Hypothalamus (tissue), 51 donors: ENCODE measurements at places on chromosomes 1 and 21.

DNA sequence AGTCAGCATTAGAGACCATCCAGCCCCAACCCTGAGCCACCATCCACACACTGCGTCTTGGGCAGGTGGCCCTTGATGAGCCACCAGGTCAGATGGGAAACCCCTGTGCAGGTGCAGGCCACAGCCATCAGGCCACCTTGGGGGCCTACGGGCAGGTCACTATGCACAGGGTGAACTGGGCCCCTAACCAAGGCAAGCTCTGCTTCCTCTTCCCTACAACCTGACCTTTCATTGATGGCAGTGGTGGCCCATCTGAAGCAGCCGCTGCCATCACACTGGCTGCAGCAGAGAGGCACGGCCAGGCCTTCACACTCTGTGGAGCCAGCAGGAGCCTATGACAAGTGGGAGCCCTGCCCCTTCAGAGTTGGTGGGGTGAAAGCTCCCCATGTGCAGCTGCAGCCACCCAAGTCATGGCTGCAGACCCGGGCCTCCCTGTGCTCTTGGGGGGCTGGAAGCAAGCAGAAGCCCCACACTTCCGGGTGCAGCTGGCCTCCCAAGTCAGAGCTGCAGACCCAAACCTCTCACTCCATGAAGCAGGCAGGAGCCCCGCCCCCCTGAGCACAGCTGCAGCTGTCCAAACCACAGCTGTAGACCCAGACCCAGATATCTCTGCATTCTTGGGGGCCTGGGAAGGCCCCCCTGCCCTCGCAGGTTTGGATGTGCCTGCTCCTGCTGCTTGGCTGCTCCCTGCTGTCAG, 681.5 kb downstream of the MATN1 start:
- DNase-seq: no peak

GRCh38 chr1:86705665-86705985, 1.2 kb downstream of the SH3GLB1 start:
- no peak for DNase-seq

DNA sequence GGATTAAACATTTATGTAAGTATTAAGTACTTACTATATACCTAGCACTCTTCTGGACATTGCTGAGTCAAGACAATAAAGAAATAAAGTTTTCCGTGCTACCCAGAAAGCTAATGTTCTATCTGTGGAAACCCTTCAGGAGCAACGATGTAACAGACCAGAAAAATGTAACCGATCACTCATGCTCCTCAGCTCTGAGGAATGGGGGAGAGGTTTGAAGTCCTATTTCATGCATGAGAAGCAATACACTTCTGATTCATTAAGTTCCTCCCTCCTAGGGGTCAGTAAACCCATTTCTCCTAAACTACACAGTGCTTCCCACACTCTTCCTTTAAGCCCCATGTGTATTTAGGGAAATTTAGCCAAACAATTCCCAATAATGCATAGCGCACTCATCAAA, 25.6 kb upstream of the KAZN start:
- no peak for DNase-seq

DNA sequence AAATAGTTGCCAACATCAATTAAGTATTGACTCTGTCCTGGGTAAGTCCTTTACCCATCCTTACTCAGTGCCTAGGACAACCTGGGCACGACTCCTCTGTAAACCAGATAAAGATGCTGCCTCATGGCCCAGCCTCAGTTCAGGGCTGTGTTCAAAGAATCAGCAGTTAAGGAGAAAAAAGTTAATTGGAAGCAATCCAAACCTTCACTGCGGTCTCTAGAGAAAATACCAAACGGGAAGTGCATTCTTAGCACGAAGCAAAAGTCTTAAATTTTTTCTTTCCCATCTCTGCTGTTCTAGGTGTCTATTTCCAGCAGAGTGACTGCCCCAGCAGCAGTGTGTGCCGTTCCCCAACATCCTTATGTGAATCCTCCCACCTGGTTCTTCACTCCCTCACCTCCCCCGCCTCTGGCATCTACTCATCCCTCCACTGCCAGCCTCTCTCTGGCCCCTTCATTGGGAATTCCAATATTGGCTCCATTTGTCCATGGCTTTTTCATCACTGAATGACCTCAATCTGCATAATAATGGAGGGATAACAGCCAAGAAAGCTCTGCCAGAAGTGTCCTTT, 23.2 kb downstream of the KANK4 start:
- DNase-seq: no peak

DNA sequence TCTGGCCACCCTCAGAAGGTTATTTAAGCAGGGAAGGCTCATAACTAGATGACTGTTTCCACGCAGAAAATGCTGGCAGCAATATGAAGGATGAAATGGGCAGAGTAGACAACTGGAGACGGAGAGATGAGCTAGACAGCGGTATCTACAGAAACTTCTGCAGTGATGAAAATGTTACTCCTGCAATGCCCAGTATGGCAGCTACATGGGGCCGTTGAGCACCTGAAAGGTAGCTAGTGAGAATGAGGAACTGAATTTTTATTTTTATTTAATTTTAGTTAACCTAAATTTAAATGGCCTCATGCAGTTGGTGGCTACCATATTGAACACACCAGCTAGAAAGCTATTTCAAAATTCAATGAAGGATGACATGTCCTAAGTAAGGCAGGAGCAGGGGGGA, 27.3 kb downstream of the SIPA1L2 start:
- DNase-seq: no peak
